NCI-H1105 (cell line): ENCODE measurements at places on chromosomes 5 and 9.

GRCh38 chr5:89043676-89044075, 160.7 kb upstream of the MEF2C start:
- DNase-seq: no peak

DNA sequence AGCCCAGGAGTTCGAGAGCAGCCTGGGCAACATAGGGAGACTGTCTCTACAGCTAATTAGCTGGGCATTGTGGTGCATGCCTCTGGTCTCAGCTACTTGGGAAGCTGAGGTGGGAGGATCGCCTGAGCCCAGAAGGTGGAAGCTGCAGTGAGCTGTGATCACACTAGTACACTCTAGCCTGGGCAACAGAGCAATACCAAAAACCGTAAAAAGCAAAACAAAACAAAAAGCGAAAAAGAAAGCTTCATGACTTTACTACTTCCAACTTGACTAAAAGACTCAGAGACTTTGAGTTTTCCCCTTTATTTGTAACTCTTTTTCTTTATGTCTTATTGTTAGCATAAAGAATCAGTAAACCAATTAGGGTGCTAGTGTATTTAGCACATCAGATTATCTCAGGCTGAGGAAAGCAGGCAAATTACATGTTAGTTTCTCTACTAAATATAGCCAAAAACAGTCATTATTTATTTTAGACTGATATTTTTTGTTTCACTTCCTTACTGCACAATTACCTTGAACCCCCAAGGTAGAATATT, 5.4 kb downstream of the RAD17 start:
- DNase-seq: no peak

DNA sequence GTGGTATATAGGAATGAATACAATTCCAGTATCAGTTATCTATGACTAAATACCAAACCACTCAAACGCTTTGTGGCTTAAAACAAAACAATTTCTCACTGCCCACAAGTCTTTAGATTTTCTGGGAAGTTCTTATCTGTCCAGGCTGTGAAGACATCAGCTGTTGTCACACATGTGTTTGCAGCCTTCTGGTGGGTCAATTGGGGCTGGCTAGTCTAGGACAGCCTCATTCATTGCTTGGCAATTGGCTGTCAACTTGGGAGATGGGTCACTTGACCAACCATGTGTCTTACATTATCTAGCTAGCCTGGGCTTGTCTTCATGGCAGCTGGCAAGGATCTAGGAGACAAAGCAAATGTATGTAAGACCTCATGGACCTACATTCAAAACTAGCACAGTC, 53.8 kb upstream of the PAPPA start:
- DNase-seq: no peak

DNA sequence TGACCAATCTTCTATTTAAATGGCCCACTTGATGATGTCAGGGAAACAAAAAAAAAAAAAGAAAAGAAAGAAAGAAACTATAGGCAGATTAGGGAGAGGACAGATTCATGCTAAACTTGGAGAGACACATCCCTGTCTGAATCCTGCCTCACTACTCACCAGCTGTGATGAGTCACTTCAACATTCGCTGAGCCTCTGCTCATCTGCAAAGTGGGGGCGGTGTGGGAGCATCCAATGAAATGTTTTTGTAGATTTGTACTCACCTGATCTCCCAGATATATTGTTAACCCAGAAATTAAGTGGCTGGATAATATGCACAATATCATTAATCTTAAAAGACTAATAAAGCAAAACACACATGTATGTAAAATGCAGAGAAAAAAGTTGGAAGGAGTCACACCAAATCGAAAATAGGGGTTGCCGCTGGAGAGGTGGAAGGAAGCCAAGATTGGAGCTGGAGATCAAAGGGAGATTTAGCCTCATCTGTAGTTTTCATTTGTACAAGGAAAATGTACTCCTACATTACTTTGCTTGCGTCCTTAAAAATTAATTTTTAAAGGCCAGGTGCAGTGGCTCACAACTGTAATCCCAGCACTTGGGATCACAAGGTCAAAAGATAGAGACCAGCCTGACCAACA, 17.0 kb upstream of the ERGIC1 start:
- no peak for DNase-seq

DNA sequence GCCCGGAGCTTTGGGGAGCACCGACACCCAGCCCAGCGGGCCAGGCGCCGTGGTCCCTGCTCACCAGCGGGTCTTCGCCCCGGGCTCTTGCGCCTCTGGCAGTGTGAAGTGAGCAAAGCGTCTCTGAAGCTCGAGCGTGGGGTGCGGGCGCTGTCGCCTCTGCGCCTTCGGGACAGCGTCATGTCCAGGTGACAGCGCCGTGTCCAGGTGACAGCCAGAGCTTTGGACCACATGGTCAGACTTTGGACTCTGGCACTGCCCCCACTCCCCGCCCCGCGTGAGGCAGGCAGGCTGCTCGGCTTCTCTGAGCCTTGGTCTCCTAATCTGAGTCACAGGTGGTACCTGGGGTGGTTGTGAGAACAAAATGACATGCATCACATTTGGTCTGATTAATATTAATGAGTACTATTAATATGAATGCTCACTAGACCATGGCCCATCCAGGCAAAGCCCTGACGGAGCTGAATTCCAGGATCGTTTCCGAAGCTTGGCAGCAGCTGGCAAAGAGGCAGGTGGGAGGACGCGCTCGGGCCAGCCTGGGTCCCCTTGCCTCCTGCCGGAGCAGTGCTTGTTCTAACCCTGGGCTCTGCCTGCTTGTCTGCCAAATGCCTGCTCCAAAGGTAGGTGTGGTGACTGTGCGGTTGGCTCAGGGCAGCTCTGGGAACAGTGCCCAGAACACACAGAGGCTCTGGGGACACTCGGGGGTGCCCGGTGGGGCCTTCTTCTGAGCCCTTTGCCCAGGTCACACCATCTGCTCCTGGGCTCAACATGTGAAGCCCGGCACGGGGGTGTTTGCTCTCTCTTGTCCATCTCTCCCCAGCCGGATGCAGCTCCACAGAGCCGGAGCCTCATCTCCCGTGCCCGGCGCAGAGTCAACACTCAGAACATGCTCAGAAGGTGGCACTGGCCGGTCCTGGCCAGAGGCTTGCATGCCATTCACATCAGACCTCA, 157.1 kb downstream of the OLFM1 start:
- peak; percentile 64 for DNase-seq

GRCh38 chr9:133207021-133207531, 2.0 kb downstream of the OBP2B start:
- no peak for DNase-seq

- DNase-seq: no peak
Measured at GRCh38 chr5:87405472-87406155, 7.1 kb downstream of the CCNH start.
